SW480 (cell line): ENCODE measurements at places on chromosomes 12 and 14.
A peak's percentile ranks its signal among the peaks of the same experiment; 100 is the strongest.

DNA sequence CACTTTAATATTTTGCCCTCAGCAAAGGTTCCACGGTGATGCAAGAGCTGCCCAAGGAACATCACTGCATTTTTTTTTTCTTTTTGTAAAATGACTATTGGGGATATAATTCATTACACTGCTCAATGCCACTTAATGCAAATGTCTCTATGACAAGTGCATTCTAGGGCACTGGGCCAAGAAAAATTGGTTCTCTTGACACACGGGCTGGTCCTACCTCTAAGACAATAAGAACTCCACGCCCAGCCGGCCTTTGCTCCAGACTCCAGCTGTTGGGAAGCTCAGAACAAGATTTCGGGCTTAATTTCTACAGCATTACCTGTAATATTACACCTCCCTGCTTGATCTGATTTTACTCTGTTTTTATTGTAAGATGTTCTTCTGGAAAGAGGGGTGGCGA, 48.8 kb upstream of the VRK1 start:
- DNase-seq = no peak

DNA sequence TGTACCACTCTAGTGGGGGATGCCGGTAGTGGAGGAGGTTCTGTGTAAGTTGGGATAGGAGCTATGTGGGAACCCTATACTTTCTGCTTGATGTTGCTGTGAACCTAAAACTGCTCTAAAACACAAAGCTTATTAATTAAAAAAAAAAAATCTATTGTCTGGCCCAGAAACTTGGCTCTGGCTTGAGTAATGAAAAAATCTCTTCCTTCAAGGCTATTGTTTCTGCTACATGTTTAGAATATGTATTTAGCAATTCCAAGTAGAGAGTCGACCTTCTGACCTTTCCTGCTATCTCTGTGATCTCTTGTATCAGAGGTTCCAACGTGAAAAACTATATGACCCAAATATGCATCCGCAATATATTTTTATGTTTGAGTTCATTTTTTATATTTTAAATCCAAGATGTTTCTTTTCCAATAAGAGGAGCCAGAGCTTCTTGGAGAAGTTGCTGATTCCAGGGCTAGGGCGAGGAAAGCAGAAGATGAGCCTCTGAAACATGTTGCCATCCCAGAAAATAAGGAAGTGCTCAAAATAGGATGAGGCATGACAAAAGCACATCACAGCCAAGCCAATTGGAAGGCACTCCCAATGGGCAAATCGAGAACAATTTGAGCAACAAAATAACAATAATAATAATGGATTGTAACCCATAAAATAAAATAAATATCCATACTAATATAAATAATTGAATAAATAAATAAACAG, 184.6 kb upstream of the TMEM260 start:
- no peak for DNase-seq

GRCh38 chr12:497501-498160, 37.9 kb downstream of the B4GALNT3 start:
- peak; percentile 23 for DNase-seq

DNA sequence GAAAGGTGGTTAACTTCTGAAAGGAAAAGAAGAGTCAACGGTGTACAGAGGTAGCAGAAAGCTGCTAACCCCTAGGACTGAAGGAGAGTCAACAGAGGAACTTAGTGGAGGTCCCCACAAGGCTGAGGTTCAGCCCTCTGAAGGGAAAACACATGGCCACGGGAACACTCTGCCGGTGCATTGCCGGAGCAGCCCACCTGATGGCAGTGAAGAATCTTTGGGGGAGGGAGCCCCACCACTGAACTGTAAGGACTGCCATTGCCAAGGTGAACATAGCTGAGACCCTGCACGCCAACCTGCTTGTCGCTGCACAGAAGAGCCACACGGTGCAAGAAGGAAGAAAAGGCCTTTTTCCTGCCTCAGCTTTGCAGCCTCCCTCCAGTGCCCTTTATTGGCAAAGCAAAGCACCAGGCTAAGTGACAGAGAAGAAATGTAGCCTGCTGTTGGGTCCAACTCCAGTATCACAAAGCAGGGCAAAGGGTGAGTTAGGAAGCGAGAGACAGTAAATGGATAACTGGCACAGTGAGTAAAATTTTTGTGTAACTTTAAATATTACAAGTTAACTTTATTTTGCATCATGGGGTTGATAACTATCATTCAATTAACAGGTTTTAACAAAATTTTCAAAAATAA, 76.9 kb downstream of the LIN52 start:
- DNase-seq = no peak
